ENCODE measurements at places on chromosomes 2 and 18.

DNA sequence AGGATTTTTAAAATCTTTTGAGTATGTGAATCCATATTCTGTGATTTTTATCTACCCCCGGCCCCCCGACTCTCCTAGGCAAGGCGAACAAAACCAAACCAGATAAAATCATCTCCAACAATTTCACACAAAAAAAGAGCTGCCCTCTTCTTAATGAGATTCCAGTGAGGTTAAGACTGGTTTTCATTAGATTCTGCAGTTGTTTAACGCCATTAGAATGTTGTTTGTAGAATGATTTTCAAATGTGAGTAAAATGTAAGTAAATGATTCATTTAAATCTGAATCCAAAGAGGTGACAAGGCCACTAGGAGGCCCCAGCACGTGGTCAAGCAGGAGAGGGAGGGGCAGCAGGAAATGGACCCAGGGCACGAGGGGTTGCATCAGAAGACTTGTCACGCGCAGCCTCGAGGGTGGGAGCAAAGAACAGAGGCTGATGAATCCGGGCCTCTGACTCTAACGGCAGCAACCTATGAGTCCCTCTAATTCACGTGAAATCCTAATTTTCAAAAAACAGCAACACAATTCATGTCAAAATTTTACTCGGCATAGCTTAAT is 24.3 kb upstream of the KLHL29 start:
- no peak for DNase-seq

DNA sequence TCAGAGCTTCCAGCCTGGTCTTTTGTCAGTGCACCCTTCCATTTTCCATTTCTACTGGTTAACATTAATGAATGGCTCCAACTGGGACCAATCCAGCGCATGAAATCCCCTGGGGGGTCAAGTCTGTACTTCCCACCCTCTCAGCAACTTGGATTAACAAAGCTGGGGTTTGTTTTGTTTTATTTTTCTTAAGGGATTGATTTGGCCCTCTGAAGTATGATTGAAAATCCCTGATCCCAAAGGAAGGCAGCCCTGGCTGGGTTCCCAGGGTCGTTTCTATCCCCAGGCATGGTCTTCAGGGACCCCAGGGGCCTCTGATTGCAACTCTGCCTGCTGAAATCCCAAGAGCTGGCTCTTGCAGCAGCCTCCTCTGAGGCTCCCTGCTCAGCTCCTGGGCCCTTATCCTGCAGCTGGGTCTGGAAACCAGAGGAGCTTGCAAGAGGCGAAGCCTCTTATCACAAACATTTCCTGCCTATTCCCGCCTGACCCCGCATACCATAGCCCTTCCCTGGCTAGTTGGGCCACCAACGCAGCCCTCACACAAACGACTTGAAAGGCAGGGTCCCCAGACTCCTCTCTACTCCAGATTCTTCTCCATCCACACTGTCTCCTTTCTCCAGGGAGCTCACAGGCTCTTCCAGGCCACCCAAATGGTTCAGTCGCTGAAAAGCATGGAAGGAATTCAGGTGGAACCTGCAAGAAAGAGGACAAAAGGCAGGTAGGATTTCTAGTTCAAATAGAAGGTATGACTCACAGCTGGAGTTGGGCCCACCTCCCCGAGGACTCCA is 109.7 kb upstream of the PKDCC start:
- no peak for DNase-seq

- no peak for DNase-seq
Measured at GRCh38 chr2:72089028-72089427, 58.6 kb downstream of the CYP26B1 start.

DNA sequence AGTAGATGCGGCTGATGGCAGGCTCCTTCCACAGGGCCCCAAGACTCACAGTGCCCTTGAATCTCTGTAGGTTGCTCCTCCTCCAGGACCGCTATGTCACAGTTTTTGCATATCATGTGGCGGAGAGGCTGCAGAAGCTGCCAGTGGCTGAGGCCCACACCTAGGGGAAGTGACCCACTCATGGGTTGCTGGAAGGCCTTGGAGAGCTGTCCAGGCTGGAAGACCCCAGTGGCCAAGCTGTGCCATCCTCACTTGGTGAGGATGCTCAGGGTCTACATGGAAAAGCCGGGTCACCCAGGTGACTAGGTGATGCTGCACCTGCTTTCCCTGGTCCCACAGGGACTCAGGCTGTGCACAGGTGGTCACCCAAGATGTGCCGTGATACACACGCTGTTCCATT is 90.6 kb downstream of the SEPTIN10 start:
- DNase-seq: no peak

- no peak for DNase-seq
Measured at GRCh38 chr18:60358516-60358915, 14.1 kb downstream of the MC4R start.

DNA sequence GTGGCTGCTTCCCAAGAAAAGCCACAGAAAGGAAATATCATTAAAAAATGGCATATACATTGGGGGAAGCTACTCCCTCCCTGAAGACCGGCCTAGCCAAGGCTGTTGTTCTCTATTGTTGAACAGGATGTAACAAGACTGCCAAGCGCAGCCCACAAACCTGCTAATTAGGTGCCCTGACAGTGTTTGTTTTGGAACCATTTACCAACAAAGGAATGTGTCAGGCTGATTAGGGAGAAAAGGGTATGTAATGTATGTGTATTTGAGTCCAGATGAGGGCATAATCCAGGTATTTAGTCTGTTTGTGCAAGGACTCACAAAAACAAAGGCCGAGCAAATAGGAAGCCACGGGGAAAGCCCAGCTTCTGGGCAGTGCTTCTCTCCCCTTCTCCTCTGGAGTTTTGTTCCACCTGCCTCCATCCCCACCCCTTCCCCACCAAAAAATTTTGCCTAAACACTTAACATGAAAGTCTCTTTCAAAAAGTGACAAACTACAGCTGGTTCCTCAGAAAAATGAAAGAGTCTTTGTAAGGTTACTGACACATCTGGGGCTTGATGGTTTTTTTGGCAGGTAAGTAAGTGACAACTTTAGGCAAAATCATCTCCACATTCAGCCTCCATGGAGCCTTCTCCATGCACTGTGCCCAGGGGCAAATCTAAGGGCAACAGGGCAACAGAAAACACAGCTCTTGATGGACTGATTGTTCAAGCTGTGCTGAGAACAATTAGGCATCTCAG is 78.3 kb upstream of the FZD5 start:
- DNase-seq: no peak

- peak; percentile 50 for DNase-seq
Measured at GRCh38 chr18:72762515-72763122, 105.2 kb downstream of the NETO1 start.

DNA sequence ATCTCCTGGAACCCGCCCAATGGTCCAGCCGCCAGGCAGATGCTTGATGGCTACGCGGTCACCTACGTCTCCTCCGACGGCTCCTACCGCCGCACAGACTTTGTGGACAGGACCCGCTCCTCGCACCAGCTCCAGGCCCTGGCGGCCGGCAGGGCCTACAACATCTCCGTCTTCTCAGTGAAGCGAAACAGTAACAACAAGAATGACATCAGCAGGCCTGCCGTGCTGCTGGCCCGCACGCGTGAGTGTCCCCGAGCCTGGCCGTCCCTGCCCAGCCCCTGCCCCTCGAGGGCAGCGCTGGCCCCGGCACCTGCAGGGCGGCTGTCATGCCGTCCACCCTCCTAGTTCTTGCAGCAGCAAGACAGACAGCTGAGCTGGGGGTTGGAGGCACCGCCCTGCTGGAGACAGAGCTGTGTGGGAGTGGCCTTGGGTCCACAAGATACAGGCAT is 36.7 kb downstream of the MTERF4 start:
- DNase-seq: no peak

DNA sequence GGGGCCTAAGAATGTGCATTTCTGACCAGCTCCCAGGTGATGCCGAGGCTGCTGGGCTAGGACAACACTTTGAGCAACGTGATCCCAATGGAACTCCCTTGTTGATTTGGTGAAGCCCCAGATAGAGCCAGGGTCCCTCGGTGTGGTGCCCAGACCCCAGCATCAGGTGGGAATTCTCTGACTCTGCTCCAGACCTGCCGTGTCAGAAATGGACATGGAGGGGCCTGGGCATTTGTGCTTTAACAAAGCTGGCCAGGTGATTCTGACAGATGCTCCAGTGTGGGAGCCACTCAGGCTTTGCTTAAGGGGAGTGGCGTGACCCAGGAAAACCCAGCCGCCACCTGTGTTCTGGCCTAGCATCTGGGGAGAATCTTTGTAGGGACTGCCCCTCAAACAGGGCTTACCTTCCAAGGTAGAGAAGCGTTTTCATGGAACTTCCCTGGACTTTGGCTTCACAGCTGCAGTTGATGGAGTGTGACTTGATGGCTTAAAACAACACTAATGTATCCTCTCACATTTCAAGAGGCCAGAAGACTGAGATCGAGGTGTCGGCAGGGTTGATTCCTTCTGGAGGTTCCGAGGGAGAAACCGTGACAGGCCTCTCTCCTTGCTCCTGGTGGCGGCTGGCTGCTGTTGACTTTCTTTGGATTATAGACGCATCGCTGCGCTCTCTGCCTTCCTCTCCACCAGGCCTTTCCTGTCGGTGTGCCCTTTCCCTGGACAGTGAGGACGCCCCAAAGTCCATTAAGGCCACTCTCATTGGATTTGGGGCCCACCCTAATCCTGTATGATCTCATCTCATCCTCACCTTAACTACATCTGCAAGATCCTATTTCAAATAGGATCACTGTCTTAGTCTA is 57.0 kb upstream of the HDAC4 start:
- DNase-seq: no peak
